GM23338 (cell line): ENCODE measurements at places on chromosomes 7 and 10. TPM values are rescaled to one million over a fixed set of nuclear protein-coding genes. Genes with fewer than 3 reads are reported as not detected.

- DNase-seq = no peak
These were observed 253.6 kb upstream of the NPVF start for GRCh38 chr7:25481891-25482290.

GRCh38 chr7:68433462-68434070 is 1164.7 kb upstream of the AUTS2 start:
- DNase-seq = no peak

DNA sequence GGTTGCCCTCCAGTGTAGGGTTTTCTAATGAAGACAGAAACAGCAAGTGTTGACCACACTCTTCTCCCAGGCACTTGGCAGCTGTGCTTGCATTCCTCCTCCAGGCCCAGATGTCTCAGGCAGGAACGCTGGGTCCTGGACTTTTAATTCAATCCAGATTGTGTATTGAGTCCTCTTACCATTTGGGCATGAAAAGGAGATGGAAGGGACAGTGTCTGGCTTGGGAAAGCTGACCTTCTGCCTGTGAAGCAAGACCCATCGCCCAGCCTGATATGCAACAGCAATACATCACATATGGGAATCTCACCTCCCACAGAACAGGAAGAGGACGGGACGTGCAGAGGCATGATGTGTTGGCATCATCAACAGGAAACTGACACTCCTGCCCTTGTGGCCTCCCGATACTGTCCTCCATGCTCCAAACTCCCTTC is 174.4 kb upstream of the LYZL2 start:
- no peak for DNase-seq

- DNase-seq = no peak
These were observed 271.4 kb downstream of the TSPAN12 start for GRCh38 chr7:120586571-120586970.

- peak; percentile 78 for DNase-seq
These were observed 401.9 kb downstream of the TNS3 start for GRCh38 chr7:47179812-47180515.

DNA sequence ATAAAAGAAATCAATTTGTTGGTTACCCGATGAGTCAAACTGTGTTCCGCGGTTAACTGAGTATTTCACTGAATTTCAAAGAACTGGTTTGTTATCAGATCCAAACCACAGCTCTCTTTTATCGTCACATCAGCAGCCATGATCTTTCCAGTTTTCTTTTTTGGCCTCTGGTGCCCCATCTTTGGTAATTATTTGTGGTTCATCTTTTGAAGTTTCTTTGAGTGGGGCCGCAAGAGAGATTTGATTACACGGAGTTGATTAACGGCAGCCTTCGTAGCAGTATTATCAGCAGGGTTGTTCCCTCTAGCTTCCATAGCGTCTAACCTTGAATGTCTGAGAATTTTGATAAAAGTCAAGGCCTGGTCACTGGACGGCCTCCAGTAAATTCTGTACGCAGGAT is 154.9 kb upstream of the TNRC18 start:
- DNase-seq = no peak

- no peak for DNase-seq
These were observed 64.4 kb downstream of the NPTX2 start for GRCh38 chr7:98681511-98681910.

Gene GPR26
- total RNA-seq = 0.04 and 0.07 TPM in 2 replicates

Gene CPN1
- total RNA-seq = not detected in 2 replicates

Gene GDF2
- total RNA-seq = not detected in 2 replicates

Gene H2AZ2
- 215 and 219 TPM in 2 replicates for total RNA-seq

Gene SORBS1
- 35.9 and 47.7 TPM in 2 replicates for total RNA-seq

Gene SCRN1
- total RNA-seq = 60.5 and 66.7 TPM in 2 replicates

Gene C10orf143
- total RNA-seq = 0.21 and 0.62 TPM in 2 replicates
